Activated CD4-positive, alpha-beta T cell treated with anti-CD3 and anti-CD28 coated beads for 48 hours (primary cell): ENCODE measurements at places on chromosomes 3 and 15.

DNA sequence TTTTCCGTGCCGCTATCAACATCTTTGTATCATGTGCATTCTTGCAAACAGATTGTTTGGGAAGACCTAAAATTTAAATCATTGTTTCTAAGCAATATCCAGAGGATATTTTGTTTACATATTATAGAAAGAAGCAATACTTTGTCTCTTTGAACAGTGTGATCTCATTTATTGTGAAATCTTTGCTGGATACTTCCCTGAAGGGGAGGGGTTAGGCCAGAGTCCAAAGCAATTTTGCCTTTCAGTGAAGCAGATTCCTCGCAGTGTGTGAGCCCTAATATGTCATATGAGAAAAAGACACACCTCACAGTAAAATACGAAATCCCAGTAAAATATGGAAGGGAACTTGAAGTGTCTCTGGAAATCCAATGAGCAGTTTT is 158.7 kb upstream of the SLCO3A1 start:
- DNase-seq, result no peak

GRCh38 chr3:72306800-72307341 is 521.9 kb upstream of the PROK2 start:
- no peak for DNase-seq

GRCh38 chr3:94028093-94028837 is at the start of gene STX19:
TSS of gene STX19 (minus strand) at chr3:94028597. CDS start at chr3:94015269, 13,328 bp downstream.
- no peak for DNase-seq

- DNase-seq, result no peak
These were observed 60.2 kb downstream of the PIAS1 start for GRCh38 chr15:68114356-68114755.

GRCh38 chr3:94118390-94118789 is 55.5 kb downstream of the NSUN3 start:
- DNase-seq, result no peak

DNA sequence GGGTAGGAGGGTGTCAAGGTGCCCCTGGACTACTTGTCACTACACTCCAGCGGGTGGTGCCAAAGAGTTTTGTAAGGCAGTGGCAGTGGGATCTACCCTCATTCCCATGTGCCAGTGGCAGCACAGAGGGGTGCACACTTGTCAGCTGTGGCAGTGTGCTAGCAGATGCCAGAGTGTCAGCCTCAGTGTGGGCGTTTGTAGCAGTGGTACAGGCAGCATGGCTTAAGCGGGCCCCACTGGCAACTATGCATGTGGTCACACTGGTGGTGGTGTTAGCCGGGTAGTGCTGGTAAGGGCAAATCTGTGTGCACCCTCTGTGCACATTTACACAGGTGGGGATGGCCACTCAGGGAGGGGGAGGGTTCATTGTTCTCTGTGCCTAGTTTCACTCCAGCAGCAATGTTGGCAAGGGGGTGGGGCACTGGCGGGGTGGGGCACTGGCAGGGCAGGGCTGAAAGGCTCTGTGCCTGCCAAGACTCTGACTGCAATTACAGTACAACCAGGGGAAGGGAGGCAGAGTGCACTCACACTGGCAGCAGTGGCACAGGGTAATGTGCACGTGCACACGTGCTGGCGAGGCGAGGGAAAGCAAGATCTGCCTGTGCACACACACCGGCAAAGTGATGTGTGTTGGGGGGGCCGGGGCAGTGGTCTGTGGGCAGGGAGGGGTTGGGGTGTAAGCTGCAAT is 31.8 kb downstream of the MYO9A start:
- no peak for DNase-seq

DNA sequence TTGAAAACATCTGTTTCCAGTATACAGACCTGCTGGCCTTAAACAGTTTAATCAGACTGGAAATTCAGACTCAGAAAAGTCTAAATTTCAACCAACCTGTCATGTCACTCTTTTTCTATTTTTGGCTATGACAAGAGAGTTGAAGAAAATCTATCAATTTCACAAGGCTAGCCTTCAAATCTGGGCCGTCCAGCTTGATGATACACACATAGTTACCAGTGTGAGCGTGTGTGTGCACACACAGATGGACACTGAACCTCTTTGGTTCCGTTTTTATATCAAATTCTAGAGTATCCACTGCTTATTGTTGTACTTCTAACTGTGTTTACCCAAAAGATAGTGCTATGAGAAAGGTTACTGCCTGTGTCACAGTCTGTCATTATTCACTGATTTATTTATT is 368.2 kb downstream of the LPP start:
- no peak for DNase-seq

DNA sequence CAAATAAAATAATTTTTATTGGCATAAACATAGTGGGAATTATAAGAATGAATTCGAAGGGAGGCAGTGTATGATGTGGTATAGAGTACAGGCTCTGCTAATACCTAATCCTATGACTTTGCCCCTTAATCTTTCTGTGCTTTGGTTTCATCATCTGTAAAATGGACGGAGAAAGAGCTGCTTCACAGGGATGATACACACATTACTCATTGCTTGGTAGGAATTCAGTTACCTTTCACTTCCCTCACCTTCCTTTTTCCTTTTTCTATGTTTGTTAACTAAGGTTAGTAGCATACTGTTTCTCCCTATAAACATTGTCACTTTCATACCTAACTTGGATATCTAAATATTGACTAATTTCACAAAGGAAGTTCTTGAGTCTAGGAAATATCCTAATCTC is 36.2 kb downstream of the LEKR1 start:
- no peak for DNase-seq

DNA sequence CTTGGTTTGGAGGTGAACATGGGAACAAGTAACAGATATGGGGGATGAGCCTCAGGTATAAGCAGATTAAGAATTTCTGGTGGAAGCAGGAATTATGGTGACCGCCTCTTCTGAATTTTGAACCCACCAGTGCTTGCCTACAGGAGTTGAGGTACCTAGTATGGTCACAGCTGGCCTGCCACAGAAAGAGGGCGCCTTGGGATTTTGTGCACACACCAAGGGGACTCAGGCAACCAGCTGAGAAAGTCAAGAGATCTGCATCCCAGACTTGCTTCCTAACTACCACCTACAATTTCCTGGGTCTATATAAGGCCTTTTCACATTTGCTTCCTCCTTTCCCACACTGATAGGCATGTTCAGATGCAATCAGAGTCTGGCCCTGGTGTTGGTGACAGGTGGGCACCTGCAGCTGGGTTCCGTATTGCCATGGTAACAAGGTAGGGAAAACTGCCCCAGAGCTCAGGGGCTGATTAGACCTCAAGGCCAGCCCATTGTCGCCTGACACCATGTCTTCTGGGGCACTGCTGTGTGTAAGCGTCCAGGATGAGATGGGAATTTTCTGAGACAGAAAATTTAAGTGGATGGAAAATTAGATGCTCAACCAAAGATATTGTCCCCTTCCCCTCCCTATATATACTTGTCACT is 75.9 kb upstream of the RASGRF1 start:
- no peak for DNase-seq
